ENCODE measurements at places on chromosomes 2 and 18.

GRCh38 chr18:67788310-67789164, 272.0 kb upstream of the DSEL start:
- no peak for DNase-seq

GRCh38 chr2:200356857-200357384, 50.4 kb downstream of the SPATS2L start:
- DNase-seq = no peak

DNA sequence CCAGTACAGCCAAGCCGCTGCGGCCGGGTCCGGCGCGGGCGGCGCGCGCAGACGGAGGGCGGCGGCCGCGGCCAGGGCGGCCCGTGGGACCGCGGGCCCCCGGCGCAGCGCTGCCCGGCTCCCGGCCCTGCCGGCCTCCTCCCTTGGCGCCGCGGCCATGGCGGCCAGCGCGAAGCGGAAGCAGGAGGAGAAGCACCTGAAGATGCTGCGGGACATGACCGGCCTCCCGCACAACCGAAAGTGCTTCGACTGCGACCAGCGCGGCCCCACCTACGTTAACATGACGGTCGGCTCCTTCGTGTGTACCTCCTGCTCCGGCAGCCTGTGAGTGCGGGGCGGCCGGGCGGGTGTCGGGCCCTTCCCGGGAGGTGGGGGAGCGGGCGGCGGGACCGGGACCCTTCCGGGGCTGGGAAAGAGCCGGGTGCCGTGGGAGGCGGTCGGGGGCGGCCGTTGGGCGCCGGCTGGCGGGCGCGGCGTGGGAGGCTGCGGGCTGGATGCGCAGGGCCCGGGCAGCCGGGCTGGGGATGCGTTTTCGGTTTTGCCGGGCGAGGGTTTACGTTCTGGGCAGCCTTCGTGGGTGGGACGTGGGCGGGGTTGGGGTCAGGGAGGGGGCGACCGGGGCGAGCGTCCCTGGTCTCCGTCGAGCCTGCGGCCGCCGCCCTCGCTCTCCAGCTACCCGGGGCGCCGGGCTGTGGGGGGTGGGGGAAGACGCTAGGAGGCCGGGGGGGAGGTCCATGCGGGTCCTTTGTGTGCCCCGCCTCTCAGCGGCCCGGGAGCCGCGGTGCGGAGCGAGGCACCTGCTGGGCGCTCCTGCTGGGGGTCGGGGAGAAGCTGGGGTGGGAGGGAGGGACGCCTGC, 537 bp downstream of the AGFG1 start:
- no peak for DNase-seq

DNA sequence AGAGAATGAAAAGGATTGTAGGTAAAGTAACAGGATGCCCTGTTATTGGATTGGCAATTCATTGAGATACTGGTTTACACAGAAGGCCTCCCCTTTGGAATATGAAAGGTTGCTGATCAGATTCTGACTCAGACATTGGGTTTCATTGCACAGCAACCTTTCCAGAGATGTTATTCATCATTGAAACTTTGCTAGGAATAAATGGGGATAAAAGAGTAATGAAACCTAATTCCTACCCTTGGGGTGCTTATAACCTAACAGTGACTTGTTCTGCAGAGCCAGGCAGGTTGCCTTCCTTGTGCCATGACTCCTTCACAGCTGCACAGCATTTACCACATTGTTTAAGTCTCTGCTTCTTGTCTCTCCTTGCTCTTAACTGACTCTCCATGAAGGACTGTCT, 5.0 kb downstream of the NAB1 start:
- DNase-seq = no peak

GRCh38 chr2:227010433-227010832, 153.6 kb downstream of the COL4A4 start:
- no peak for DNase-seq

DNA sequence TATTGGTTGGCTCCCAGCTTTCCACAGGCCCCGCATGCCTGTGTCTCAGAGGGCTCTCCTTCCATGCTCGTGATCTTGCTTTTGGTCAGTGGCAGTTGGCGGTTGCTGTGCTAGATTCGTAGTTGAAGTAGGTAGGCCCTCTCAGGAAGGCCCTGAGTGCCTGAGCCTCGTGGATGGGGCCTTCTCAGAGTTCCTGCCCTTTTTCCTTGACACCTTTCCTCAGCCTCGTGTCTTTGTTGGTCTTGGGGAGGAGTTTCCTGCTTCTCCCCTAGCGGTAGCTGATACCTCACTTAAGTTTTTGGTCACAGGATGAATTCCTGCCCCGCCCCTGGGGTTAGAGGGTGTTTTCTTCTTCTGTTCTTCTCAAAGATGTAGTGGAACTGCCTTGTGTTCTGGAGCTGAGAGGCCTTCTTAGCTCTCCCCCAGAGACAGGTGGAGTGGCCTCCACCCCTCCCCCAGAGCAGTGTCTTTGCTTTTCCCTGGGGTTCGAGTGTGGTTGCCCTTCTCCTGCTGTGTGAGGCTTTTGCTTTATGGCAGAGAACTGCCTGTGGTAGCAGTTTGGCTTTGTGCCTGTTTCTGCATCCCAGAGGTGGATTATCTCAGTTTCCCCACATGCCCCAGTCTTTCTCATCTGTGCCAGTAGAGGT, 94.8 kb downstream of the ZNF407 start:
- no peak for DNase-seq

GRCh38 chr2:66693076-66693965, 258.4 kb downstream of the MEIS1 start:
- no peak for DNase-seq

GRCh38 chr2:121075641-121076497, 209.1 kb downstream of the TFCP2L1 start:
- DNase-seq = no peak

DNA sequence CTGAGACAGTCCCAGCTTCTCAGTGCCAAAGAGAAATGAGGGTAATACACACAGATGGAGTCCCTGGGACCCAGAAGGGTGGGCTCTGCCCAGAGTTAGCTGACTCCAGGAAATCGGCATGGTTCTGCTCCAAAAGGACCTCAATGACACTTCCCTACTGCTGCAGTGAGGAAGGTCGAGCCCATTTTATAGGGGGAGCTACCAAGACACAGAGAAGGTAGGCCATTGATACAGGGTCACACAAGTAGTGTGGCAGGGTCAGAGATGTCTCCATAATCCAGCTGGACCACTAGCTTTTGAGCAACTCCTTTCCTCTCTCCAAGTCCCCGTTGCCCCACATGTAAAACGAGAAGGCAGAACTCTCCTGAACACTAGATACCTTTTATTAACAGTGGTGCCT, 276.9 kb downstream of the MYCN start:
- no peak for DNase-seq

GRCh38 chr2:41314511-41315070, 733.2 kb upstream of the PKDCC start:
- DNase-seq = no peak

DNA sequence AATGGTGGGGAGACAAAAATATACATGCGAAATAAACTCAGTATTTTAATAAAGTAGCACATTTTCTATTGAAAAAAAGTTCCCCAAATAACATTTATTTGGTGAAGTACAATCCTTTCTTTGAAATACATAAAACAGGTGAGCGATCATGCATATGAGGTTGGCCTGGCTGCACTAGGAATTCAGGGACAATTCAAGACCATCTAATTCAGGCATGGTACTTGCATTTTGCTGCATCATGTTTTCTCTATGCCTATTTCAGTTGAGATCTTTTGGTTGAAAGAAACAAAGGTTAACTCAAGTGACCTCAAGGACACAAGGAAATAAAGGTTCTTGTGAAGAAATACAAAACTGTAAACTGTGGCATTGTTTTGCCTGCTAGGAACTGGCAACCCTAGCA, 19.8 kb upstream of the TAF4B start:
- no peak for DNase-seq

- no peak for DNase-seq
These were observed 308.4 kb upstream of the MYT1L start for GRCh38 chr2:2639251-2640139.

GRCh38 chr2:217906798-217907197, 96.0 kb downstream of the TNS1 start:
- DNase-seq = no peak

- no peak for DNase-seq
These were observed 51.5 kb downstream of the PLEKHB2 start for GRCh38 chr2:131156452-131157149.

- DNase-seq = no peak
These were observed 1.1 kb downstream of the MAP3K20 start for GRCh38 chr2:173076581-173077345.

- DNase-seq = no peak
These were observed 28.3 kb downstream of the CDC42EP3 start for GRCh38 chr2:37642907-37643729.

DNA sequence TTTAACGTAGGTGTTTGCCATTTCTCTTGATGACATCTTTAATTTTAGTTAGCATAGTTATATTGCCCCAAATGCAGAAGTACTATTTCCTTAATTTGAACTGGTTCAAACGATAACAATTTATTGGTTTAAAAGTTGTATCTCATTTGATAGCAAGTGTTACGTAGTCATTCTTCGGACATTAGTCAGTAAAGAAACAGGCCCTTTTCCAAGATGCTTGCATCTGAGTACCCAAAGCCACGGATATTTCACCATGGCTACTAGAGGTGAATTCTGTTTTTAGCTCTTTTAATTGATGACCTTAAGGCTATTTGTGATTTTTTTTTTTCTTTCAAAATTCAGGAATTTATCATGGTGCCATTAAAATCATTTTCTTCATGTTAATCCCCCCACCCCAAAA, 32.1 kb downstream of the GLS start:
- DNase-seq = no peak

DNA sequence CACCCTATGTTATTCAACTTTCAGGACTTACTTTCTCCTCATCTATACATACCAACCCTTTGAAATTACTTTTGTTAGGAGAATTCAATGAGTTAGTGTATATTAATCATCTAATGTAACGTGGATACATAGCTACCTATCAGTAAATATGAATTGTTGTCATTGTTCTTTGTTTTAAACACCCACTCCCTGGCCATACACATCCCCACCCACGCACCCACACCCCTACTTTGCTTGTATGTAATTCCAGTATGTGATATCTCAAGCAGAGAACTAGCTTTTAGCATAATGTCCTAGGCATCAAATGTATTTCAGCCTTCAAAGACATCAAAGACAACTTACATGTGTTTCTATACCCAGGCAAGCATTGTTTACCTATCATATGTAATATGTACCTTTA, 129.2 kb downstream of the MAP4K4 start:
- no peak for DNase-seq

DNA sequence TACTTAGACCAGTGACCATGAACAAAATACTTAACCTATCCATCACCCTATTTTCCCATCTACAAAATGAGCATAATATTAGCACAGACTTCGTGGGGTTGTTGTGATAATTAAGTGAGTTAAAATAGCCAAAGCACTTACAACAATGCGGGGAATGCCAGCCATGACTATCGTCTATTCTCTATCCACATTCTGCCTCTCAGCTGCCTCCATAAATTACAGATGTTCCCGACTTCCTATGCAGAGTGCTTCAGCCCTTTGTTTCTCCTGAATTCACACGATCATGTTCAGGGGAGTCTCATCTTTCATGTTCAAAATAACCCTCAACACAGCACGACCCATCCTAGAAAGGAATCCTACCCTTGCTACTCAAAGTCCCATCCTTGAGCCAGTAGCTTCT, 211.6 kb downstream of the EN1 start:
- no peak for DNase-seq

DNA sequence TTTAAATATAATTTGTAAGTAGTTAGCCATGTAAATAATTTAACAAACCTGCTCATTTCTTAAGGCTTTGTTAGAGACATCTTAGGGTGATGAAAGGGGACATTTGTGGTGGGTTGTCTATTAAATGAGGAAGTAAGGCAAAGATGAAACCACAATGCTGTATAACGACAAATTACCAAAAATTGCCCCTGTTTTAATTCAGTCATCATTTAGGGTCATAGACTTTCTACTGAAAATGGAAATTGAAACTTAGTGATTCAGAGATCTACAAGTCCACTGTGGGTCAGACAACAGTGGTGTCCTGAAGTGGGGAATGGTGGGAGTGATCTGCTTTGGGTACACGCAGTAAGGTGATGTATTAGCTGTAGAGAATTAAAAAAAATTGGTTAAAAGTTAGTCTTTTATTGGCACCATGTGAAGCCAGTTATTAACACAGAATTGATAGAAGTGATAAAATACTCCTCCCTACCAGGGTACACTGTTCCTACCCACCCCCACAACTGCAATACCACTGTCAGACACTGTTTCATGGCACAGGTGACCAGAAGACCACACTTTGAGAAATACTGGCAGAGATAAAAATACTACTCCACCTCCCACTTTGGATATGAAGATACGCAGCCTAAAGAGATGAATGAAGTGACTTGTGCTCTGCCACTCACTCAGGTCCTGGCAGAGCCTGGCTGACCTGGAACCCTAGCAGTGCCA, 13.4 kb downstream of the CERS6 start:
- DNase-seq = no peak

DNA sequence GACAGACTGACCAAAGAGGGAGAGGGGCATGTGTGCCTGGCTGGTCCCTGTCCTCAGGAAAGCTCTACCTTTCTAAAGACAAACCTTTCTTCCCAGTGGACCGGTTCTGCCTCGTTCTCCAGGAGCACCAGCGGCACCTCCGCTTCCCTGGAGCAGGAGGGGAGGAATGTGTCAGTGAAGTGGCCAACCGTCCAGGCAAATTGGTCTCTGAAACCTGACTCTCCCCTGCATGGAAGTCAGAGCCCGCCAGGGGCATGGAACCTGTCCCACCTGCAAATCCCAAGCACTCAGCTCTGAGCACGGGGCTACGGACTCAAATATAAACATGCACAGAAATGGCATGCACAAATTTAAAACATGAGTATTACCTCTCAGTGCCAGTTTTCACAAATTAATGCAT, 62.9 kb downstream of the COL6A3 start:
- no peak for DNase-seq

DNA sequence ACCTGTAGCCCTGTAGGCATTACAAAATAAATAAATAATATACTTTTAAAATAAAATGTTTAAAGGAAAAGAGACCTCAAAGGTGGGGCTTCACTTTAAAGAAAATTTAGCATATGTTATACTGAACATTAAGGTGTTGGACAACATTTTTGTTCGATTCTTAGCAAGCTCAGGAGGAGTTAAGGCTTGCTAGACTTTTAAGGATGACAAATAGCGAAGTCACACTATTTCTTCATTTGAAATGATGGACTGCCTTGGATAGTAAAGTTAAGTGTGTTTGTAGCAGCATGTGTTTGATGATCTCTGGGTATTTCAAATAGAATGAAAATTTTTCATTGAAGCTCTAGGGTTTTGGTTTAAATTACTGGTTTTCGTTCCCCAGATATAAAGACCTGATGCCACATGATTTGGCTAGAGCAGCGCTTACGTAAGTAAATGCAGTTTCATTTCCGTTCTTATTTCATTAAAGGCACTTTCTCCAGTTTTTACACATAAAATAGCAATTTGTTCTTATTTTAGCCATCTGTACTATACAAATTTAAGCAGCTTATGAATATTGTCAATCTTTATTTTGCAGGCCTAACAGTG, 24.9 kb downstream of the HADHB start:
- DNase-seq = no peak

DNA sequence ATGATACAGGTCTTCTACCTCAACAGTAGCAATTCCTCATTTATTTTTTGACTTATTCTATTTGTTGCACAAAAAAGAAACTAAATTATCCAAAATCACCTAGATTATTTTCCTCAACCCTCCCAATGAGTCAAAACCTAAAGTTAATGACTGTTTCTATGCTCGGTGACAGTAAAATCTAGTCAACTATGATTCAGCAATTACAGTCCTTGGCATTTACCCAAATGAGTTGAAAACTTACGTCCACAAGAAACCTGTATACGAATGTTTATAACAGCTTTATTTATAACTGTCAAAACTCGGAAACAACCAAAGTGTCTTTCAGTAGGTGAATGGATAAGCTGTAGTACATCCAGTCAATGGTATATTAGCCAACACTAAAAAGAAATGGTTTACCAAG, 439.3 kb downstream of the CBLN2 start:
- DNase-seq = no peak

All from HFF-Myc (cell line).